ENCODE measurements at places on chromosomes 12 and 14. TPM values are rescaled to one million over a fixed set of nuclear protein-coding genes. Genes with fewer than 3 reads are reported as not detected.

The SMIM41 gene
- total RNA-seq: not detected

The RD3L gene
- total RNA-seq: not detected

The IKZF4 gene
- 1.2 TPM for total RNA-seq

The ASB2 gene
- not detected for total RNA-seq

The FSCB gene
- not detected for total RNA-seq

The ESYT1 gene
- total RNA-seq: 144 TPM

The RAPGEF3 gene
- total RNA-seq: 8.1 TPM

The ERO1A gene
- 95.3 TPM for total RNA-seq

The KLRC2 gene
- not detected for total RNA-seq

The ST8SIA1 gene
- 0.46 TPM for total RNA-seq
